ENCODE measurements at places on chromosomes 5 and 9. TPM values are rescaled to one million over a fixed set of nuclear protein-coding genes. Genes with fewer than 3 reads are reported as not detected.

Gene SLC24A2
- total RNA-seq = 1.3 TPM

Gene QRFP
- not detected for total RNA-seq

DNA sequence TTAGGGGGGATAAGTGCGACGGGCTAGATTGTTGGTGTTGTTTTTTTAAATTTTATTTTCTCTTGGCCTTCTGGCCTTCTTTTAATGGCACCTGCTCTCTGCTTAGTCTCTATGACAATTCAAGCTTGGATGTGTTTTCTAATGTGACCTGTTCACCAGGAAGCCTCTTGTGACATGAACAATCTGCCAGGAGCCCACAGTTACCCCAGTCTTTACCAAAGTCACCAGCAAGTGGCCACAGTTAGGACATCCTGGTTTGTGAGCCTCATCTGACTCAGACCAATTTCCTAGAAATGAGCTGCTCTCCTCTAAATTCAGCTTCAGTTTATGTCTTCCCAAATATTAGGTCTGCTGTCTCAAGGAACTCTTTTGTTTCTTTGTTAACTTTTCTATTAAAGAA, 135.8 kb downstream of the TLE4 start:
- H3K27ac ChIP-seq = no peak overlapping the region
- no peaks in the 10 kb centered on the region for H3K27me3 ChIP-seq
- H3K4me1 ChIP-seq = no peaks in the 10 kb centered on the region

DNA sequence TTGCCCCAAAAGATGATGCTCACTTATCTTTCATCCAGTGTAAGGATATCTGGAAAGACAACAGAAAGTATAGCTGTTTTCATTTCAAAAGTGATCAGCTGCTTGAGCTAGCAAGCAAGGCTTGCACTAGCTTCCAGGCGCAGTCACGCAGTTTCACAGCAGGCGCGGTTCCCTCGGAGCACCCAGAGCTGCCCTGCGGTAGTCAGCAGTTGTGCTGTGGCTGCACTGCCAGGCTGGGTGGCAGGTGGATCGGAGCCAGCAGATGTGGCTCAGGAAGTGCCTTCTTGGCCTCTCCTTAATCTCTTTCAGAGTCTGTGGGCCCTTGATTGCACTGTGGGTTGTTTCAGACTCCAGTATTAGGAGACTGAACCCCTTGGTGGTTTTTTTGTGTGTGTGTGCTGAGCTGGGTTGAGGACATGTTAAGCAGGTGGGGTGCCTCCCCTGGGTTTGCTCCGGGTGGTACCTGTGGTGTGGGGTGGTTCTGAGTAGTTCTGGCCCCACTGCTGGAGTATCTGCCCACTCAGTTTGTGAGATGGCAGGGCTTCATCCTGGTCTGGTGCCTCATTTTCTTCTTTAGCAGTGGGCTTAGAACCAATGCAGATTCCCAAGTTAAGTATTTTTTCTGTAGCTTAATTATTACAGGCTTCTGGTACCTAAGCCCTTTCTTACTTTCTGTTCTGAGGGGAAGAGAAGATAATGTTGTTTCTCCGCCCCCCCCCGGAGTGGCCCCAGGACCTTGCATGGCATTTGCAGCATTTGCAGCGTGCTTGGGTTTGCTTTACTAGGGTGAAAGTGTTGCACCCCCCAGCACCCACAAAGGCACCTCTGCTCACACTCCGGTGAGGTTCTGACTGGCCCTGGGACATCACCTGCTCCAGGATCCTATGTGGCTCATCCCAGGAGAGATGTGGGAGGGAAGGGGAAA, 16.4 kb downstream of the TENT4A start:
- H3K4me1 ChIP-seq = peaks cover 71% of the 10 kb centered on the region
- no peak overlapping the region for H3K4me3 ChIP-seq
- H3K27me3 ChIP-seq = no peaks in the 10 kb centered on the region
- H3K36me3 ChIP-seq = no peaks in the 10 kb centered on the region
- H3K27ac ChIP-seq = no peak overlapping the region

DNA sequence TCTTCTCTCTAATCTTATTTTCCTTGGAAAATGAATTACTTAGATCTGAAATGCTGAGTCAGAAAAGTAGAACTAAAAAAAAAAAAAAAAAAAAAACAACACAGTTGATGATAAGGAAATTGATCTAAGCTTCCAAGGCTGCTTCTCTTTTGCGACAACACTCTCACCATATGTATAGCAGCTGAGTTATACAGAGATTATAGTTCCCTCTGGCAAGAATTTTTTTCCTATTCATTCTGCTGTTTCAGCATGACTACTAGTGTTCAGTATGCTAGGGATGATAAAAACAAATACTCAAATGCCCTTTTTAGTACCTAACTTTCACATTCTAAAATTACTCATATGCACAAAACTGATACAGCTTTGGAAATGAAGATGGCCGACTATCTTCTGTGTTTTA, 267.3 kb downstream of the MLLT3 start:
- H3K27me3 ChIP-seq = no peaks in the 10 kb centered on the region
- DNase-seq = no peak
- H3K36me3 ChIP-seq = no peaks in the 10 kb centered on the region
- H3K27ac ChIP-seq = no peak overlapping the region
- H3K4me3 ChIP-seq = no peak overlapping the region
- H3K4me1 ChIP-seq = peaks cover 27% of the 10 kb centered on the region

DNA sequence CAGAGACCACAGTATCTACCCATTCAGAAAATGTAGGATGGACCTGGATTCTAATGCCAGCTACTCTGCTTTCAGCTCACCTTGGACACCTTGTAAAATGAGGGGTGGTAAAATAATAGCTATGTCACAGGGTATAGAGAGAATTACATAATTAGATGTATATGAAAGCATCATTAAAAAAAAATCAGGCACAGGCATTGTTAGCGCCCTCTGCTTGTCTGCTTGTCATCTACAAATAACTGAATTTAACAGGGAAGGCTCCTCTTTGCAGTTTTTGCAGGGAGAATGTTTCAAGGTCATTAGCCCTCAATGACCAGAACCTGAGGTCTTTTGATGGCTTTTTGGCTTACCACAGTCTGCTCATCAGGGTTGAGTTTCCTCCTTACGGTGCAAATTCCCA, 58.0 kb downstream of the GPR21 start:
- H3K4me3 ChIP-seq = no peak overlapping the region
- peaks cover 52% of the 10 kb centered on the region for H3K36me3 ChIP-seq
- DNase-seq = no peak
- H3K4me1 ChIP-seq = no peaks in the 10 kb centered on the region

DNA sequence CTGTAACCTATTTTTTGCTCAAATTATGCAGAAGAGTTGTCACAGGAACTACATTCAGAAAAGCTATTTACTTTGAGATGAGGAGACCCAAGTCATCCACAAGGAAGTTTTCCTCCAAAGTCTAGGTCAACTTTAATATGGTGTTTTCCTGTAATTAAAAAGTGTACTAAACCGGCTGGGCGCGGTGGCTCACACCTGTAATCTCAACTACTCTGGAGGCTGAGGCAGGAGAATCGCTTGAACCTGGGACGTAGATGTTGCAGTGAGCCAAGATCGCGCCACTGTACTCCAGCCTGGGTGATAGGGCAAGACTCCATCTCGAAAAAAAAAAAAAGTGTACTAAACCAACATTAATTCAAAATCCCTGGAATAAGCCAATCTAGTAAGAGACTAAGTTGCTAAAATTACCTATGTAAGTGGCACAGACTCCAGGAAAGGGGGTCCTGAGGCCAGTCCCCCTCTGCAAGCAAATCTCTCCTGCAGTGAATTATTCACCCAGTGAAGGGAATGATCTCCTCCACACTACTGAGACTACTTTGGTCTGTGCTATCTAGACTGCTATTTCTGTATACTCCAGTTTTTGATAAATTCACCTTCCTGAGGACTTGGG, 38.9 kb downstream of the FNBP1 start:
- no peaks in the 10 kb centered on the region for H3K36me3 ChIP-seq
- H3K27me3 ChIP-seq = no peaks in the 10 kb centered on the region
- DNase-seq = no peak
- H3K4me1 ChIP-seq = peaks cover 3% of the 10 kb centered on the region

GRCh38 chr5:173866858-173867679, 21.1 kb upstream of the CPEB4 start:
- no peak overlapping the region for H3K4me3 ChIP-seq
- no peaks in the 10 kb centered on the region for H3K36me3 ChIP-seq
- DNase-seq = no peak
- no peaks in the 10 kb centered on the region for H3K27me3 ChIP-seq
- no peaks in the 10 kb centered on the region for H3K4me1 ChIP-seq

GRCh38 chr9:105832096-105832710, 137.9 kb downstream of the TMEM38B start:
- H3K4me1 ChIP-seq = no peaks in the 10 kb centered on the region
- H3K36me3 ChIP-seq = no peaks in the 10 kb centered on the region
- H3K4me3 ChIP-seq = no peak overlapping the region
- no peak overlapping the region for H3K27ac ChIP-seq
- no peak for DNase-seq
- H3K27me3 ChIP-seq = no peaks in the 10 kb centered on the region

- no peaks in the 10 kb centered on the region for H3K4me1 ChIP-seq
- H3K27me3 ChIP-seq = no peaks in the 10 kb centered on the region
- H3K36me3 ChIP-seq = no peaks in the 10 kb centered on the region
- H3K27ac ChIP-seq = no peak overlapping the region
- peak; percentile 6 for DNase-seq
Observed at GRCh38 chr9:86246752-86247161, 12.7 kb downstream of the C9orf153 start.

DNA sequence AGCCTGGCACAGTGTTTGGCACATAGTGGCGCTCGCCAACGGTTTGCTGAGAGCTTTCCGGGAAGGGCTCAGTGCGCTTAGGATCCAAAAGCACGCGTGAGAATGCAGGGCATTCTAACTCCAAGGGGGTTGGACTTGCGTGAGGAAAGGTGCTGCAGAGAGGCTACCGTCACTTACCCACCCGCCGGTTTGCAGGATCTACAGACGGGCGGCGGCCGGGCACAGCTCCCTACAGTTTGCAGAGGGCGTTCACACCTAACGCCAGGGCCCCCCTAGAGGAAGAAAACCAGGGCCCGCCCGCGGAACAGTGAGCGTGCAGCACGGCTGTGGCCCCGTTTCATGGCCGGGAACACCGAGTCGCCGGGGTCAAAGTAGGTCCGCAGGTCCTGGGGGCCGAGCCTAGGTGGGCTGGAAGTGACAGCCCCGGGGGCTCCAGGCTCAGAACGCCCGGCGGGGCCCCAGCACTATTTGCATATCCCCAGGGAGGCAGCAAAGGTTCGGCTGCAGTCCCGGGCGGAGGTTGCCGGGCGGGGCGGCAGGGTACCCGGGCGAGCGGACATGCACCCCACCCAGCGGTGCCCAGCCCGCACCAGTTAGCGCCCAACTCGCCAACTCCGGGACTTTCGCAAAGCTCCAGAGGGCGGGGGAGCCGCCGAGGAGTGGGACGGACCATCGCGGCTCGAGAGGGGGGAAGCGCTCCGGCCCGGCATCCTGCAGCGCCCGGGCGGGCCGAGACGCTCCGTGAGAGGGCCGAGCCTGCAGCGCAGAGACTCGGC, 526 bp upstream of the GALNT10 start:
- H3K36me3 ChIP-seq = no peaks in the 10 kb centered on the region
- peaks cover 33% of the 10 kb centered on the region for H3K4me1 ChIP-seq
- DNase-seq = peak; percentile 55

- H3K4me1 ChIP-seq = peaks cover under 1% of the 10 kb centered on the region
- H3K36me3 ChIP-seq = no peaks in the 10 kb centered on the region
- DNase-seq = no peak
- H3K4me3 ChIP-seq = no peak overlapping the region
- H3K27ac ChIP-seq = no peak overlapping the region
- H3K27me3 ChIP-seq = no peaks in the 10 kb centered on the region
Observed at GRCh38 chr9:13116292-13116691, 163.2 kb downstream of the MPDZ start.

DNA sequence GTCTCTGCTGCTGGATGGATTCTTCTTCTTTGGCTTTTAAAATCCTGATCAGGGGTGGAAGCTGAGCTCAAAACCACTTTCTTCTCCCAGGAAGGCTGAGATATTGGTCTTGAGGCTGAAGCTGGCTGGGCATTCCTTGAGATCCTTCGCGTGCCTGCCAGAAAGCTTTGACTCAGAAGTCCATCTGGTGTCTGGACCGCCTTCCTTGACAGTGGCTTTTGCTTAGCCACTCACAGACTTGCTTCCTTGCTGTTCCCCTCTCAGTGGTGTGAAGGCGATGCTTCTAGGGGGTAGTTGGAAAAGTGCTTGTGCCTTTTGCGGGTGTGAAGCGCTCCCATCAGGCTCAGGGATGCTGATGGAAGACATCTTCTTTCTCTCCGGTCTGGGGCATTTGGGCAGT, 45.9 kb downstream of the RGS3 start:
- no peak overlapping the region for H3K27ac ChIP-seq
- peaks cover 25% of the 10 kb centered on the region for H3K4me1 ChIP-seq
- no peaks in the 10 kb centered on the region for H3K27me3 ChIP-seq
- no peak for DNase-seq
- H3K4me3 ChIP-seq = no peak overlapping the region
- no peaks in the 10 kb centered on the region for H3K36me3 ChIP-seq
